ENCODE measurements at places on chromosomes 1 and 21.

GRCh38 chr1:46761740-46762139 lies 37.1 kb upstream of the CYP4B1 start:
- no peak for DNase-seq

DNA sequence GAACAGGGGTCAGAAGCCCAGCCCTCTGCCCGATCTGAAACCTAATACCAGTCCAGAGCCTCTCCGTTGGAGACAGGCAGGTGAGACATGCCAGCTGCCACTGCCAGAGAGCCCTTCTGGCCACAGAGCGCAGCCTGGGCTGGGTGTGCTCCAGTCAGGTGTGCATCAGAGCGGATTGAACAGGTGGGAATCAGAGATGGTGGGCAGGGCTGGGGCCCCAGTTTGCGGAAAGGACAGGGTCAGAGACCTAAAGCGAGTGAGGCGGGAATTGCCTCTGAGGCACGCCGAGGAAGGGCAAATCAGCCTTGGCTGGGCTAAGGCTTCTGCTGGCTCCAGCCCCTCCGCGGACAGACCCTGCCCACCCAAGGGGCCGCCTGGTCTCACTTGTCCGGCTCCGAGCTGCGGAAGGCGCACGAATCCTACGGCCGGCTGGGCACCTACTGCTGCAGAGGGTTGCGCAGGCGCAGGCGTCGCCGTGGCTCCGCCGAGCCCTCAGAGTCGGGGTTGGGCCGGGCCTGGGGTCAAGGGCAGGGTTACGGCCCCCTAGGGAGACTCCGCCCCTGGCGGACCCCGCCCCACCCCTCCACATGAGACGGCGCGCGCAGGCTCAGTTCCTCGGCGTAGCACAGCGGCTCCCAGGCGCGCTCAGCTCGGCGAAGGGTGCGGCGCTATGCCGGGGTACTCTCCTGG lies 10.3 kb downstream of the CPLANE2 start:
- DNase-seq: no peak

GRCh38 chr1:223219318-223219635 lies 76.2 kb upstream of the TLR5 start:
- DNase-seq: no peak

DNA sequence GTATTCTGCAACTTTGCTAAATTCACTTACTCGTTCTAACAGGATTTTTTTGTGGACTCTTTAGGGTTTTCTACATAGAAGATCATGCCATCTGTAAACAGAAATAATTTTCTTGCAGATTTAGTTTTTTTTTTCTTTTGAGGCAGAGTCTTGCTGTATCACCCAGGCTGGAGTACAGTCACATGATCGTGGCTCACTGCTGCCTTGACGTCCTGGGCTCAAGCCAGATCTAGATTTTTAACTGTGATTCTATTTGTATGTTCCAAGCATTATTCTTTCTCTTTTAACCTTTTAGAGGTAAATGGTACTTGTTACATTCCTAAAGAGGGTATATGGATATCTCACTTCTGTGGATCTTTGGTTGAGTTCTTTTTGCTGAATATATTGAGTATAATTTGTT lies 18.6 kb downstream of the FABP3 start:
- no peak for DNase-seq

GRCh38 chr1:151934048-151934493 lies 24.8 kb upstream of the THEM4 start:
- peak; percentile 54 for DNase-seq

DNA sequence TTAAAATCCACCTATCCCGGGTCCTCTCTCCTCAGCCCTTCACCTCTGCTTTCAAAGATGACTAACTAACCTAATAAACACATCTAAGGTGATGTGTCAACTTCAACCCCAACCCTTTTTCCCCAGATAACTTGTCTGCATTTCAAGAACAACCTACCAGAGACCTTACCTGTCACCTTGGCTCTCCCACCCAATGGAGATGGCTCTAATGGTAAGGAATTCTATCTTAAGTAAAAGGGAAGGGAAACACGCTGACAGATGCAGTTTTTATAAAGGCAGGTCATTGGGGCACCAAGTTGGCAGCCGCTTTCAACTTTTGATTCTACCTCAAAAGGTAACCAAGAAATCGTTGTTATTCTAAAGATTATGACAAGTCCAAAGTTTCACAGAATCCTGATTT lies 37.6 kb downstream of the MRPL39 start:
- DNase-seq: no peak

DNA sequence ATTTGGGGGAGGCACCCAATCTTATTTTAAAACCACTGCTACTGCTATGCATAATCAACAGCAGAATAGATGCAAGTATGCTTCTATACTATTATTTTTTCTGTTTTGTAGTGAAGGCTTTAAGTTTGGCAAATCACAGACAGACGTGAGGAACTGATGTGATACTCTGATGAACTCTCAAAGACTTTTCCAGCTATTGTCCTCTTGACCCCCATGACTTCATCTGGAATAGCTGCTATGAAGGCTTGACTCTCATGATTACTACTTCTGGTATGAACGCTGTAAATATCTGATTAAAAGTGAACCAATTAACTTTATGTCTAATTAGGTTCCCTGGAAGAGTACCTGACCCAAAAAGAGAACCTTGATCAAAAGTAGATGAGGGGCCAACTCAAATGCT lies 49.1 kb downstream of the EYA3 start:
- no peak for DNase-seq

DNA sequence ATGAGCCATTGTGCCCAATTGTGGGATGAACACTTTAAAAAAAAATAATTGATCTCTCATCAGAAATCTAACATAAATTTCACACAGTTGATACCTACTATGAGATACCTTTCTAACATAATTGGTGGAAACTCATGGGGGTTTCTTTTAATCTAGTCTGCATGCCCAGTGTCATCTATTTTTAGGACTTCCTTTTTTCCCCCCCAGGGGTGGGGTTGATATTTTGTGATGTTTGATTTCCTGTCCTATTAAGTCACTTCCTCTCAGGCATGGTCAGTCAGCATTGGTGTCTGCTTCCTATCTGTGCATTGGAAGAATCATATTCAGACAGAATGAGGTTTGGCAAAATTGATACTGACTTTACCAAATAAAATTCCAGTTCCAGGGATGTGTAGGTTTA lies 21.5 kb downstream of the NFYC start:
- peak; percentile 28 for DNase-seq

DNA sequence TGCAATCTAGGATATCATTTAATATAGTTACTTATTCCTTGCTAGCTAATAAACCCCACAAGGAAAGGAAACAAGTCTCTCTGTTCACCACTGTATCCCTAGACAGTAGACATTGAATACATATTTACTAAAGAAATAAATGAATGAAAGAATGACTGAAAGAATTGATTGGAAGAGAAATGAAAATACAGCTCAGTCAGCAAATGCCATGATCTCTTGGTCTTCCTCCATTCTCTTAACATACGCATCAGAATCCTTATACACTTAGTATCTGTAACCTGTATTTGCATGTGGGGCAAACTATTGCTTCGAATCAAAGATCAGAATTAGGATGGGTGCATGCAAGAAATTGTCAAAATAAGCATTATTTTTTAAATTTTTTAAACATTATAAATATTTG lies 500.8 kb upstream of the ADGRL2 start:
- DNase-seq: no peak

DNA sequence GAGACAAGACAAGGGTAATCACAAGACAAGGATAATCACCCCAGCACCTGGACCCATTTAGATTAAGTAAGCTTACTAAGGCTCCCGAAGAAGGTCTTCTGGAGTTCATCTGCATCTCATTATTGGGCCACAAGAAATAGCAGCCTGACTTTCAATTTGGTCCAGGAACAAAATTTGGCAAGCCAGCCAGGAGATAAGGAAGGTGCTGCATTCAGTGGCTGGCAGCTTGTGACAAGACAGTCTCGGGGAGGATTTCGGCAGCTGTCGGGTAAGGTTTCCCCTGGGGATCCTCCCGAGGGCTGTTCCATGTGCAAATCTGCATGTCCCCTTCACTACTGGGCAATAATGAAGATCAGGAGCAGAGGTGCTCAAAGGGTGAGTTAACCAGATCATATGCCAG lies 195.2 kb downstream of the FCRL5 start:
- DNase-seq: no peak

DNA sequence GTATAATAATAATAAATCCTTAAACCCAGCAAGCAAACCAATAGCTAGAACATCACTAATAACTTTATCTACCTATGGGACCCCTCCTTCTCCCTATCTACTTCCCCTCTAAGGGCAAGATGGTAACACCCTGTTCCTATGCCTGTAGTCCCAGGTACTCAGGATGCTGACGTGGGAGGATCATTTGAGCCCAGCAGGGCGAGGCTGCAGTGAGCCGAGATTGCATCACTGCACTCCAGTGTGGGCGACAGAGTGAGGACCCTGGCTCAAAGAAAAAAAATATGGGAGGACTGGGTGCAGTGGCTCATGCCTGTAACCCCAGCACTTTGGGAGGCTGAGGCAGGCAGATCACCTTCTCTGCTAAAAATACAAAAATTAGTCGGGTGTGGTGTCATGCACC lies 143.1 kb upstream of the SLC45A1 start:
- no peak for DNase-seq

DNA sequence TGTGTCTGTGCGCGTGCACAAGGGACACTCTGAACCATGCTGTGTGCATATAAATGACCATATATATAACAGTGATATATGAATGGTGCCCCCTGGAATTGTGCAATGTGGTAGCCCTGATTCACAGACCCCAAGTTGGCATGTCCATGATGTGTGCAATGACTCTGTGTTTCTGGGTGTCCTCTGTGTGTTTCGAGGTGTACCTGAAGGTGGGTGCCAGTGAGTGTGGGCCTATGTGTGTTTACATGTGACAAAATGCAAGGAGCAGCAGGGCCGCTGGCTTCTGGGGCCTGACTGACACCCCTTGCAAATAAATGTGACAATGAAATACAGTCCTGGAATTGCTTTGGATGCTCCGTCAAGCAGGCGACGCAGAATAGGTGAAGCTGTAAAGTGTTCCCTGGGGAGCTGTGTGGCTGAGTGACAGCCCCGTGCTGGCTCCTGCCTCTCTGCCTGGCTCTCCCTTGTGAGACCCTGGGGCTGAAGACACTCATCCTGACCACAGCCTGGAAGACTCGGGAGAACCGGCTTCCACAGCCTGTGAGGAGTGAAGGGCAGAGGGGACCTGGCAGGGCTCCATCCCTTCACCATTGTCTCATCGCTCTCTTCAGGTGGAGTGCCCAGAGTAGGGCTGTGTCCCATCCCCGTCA lies 38.2 kb upstream of the CSF3R start:
- no peak for DNase-seq

GRCh38 chr1:157751283-157751682 lies 25.6 kb downstream of the FCRL2 start:
- DNase-seq: no peak

DNA sequence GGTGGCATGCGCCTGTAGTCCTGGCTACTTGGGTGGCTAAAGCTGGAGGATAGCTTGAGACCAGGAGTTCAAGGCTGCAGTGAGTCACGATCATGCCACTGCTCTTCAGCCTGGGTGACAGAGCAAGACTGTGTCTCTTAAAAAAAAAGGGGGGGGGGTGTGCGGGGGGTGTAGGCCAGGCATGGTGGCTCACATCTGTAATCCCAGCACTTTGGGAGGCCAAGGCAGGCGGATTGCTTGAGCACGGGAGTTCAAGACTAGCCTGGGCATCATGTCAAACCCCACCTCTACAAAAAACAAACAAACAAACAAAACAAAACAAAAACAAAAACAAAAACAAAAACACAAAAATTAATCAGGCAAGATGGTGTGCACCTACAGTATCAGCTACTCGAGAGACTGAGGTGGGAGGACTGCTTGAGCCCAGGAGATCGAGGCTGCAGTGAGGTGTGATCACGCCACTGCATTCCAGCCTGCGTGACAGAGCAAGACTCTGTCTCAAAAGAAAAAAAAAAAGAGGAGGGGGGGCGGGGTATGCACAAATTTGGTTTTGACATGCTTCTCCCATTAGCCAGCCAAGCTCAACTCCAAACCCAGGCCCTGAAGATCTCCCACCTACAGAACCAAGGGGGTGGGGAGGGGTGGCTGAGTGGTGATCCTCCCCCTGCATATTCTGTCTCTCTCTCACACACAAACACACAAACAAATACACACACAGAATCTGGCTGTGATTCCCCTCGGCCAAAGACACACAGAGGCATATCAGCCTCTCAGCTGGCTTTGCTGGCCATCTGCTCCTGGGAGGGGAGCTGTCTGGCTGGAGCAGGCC lies 3.1 kb downstream of the PTAFR start:
- no peak for DNase-seq

GRCh38 chr1:234676103-234676594 lies 66.2 kb upstream of the IRF2BP2 start:
- DNase-seq: peak; percentile 86

DNA sequence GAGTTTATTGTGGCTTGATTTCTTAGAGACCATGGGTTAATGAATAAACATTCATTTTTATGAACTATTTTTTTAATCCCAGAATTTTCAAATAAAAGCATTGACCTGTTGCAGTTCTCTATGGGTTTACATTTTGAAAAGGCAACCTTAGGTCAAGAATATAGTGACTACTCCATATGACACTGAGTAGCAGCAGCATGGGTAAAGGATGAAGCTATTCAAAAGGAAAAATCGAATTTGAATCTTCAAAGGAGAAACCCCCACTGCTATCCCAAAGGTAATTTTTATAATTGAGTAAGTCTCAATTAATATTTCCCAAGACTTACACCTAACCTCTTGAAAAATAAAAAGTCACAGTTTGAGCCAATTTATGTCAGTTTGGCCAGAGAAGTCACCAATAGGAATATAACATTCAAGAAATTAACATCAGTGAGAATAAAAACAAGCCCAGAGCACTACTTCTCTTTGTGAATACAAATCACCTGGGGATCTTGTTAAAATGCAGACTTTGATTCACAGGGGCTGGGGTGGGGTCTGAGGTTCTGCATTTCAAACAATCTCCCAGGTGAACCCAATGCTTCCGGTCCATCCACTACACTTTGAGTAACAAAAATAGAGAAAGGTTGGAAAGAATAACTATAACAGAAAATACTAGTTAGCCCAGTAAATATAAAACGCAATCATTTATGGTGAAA lies 39.8 kb downstream of the USP1 start:
- no peak for DNase-seq

GRCh38 chr1:61636376-61636775 lies 88.6 kb downstream of the TM2D1 start:
- no peak for DNase-seq

DNA sequence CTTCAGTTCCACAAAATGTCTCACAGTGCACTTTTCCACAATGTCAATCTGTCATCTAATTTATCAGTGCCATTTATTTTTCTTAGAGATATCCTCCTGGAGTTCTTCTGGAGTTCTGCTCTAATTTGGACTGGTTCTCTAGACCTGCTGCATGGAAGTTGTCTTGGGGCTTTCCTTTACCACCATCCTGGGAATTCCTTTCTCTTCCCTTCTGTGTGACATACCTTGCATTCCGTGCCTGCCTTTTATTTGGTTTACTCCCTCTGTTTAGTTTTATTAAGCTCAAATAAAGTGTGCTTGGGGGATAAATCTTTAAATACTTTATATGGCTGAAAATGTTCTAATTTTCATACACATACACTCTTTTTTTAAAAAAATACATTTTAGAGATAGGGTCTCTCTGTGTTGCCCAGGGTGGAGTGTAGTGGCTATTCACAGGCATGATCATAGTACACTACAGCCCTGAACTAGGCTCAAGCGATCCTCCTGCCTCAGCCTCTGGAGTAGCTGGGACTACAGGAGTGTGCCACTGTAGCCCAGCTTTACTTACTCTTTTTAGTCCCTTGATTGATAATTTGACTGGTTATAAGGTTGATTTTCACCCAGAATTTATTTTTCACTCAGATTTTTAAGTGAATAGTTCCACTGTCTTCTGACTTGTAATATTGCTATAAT lies 14.4 kb downstream of the MTF2 start:
- no peak for DNase-seq
